ENCODE measurements at places on chromosomes 3 and 15.

DNA sequence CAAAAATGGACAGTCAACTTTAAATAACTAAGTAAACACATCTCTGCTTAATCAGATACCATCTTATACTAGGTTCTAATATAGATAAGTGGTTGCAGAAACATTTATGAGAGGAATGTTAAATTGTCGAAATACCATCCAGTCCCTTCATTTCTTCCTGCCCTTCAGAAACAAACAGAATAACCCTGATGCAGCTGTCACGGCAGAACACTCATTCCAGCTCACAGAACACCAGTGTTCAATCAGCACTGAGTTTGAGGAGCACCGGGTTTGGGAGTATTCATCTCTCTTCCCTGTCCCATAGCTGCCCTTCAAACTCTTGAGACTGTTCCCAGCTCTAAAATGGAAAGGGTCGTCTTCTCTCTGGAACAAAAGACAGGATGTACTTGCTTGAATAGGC lies 61.1 kb upstream of the TSEN2 start:
- DNase-seq: no peak

DNA sequence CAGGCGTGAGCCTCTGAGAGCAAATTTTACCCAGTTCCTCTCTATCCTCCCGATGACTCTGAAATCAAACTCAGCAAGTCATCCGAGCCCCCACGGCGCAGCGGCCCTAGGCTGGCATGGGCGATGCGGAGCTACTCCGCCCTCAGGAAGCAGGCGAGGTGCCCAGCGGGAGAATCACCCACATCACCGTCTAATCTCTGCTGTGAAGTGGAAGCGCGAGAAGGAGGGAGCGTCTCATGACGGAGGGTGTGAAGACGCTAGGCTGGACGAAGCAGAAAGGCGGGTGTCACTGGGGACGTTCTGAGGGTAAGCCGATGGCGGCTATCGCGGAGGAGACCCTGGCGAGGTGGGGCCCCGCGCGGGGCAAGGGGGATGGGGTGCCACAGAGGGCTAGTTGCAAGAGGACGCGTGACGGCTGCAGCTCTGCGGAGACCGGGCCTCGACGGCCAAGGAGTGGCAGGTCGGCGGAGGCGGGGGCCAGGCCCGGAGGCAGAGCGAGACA lies 9.1 kb upstream of the GNAI2 start:
- no peak for DNase-seq

DNA sequence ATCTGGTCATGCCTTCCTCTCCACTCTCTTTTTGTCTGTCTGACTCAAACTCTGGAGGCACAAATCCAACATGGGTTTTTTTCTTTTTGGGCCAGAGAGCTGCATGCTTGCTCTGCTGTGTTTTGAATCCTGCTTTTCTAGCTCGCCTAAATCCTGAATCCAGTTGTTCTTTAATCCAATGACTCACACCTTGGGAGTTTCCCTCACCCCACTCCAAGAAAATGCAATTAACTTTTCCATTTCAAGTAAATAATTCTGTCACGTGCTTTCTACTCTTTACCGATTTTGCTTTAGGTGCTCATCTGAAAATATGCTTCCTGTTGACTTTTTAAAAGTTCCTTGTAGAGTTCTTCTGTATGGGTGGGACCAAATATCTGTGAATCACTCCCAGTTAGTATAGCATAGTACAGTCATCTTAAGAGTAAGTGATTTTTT lies 47.6 kb downstream of the SLMAP start:
- no peak for DNase-seq

DNA sequence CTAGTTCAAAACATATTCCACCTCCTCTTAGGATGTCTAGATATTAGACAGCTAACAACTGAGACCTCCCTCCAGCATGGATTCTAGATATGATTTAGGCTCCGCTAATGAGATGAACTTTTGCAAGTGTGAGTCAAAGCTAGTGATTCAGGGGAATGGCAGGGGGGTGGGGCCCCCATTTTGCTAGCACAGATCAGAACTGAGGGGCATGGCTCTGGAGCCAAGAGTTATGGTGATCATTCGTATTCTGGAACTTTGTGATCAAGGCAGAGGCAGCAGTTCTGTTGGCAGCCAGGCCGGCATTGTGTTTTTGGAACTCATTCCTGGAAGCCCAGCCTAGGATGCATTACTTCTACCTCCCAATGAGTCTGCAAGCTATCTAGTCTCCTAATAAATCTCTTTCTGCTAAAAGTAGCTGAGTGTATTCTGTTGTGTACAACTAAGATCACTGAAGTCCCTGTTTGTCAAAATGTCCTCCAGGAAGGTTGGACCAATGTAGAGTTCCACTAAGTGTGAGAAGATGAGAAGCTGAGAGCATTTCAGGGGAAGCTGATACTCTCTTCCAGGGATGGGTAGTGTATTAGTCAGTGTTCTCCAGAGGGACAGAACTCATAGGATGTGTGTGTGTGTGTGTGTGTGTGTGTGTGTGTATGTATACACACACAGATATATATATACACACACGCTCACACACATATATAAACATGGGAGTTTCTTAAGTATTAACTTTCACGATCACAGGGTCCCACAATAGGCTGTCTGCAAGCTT lies 312.7 kb downstream of the TLE3 start:
- DNase-seq: no peak

- no peak for DNase-seq
These were observed 180.9 kb upstream of the TBL1XR1 start for GRCh38 chr3:177378168-177378567.

- DNase-seq: no peak
These were observed 314.7 kb upstream of the CFAP20DC start for GRCh38 chr3:59364496-59364895.

- DNase-seq: no peak
These were observed 33.3 kb downstream of the TFDP2 start for GRCh38 chr3:142115867-142116668.

- no peak for DNase-seq
These were observed 40.4 kb downstream of the LYSMD4 start for GRCh38 chr15:99692825-99693224.

GRCh38 chr3:127961124-127961523 lies 46.1 kb downstream of the KBTBD12 start:
- no peak for DNase-seq

- DNase-seq: peak; percentile 41
These were observed 267.1 kb downstream of the RPLP1 start for GRCh38 chr15:69719527-69720240.

GRCh38 chr3:97037294-97037943 lies 223.0 kb downstream of the EPHA6 start:
- DNase-seq: no peak

DNA sequence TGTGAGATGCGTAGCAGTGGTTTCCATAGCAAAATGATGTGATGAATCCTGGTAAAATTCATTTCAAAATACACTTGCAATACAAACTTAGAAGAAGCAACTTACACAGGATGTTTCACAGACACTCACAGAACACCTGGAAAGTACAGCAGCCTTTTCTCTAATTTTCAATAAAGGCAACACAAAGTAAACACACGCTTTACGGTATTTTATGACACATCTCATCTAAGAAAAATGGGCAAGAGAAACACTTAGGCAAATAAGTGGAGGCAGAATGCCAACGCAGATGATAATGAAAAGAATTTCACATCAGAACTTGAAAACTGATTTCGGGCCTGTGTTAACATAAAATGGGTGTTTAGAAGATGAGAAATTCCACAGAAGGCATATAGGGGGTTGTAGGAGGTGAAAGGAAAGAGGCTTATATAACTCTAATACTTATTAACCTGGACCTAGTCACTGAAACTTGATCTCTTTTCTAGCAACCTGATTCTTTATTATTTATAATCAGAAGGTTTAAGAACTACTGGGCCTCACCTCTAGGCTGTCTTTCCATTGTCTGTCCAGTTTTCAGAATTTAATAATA lies 25.6 kb upstream of the MAP3K13 start:
- no peak for DNase-seq

GRCh38 chr3:60081381-60082095 lies 1031.7 kb upstream of the CFAP20DC start:
- no peak for DNase-seq

DNA sequence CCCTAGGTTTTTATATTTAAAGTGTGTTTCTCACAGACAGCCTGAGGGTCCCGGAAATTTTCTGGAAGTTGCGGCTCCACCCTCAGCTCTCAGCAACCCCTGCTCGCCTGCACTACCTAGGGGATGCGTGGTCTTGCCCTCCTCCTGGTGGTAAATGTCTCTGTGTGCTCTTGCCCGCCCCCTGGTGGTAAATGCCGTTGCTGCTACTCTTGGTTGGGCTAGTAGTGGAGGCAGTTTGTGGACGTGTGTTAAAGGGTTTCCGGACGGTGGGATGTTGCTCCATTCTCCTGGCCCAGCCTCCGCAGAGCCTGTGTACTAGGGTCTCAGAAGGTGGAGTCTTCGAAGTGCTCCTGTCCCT lies 27.4 kb downstream of the STOML1 start:
- DNase-seq: peak; percentile 62

DNA sequence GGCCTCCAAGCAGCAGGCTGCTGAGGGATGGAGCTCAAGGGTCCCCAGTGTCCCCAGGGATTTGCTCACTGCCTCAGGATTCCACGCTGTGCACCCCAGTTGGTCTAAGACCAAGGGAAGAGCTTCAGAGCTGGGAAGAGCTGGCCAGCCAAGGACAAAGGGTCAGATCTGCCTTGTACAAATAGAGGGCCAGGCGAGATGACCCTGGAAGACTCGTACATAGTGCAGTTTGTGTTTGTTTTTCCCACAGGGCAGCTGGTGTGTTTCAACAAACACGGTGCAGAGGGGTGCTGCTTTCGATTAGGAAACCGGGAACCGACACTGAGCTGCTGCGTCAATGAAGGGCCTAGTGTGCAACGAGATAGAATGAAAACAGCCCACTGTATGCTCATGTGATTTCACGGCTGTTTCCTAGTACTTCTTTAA lies 56.1 kb upstream of the TRPM1 start:
- no peak for DNase-seq

DNA sequence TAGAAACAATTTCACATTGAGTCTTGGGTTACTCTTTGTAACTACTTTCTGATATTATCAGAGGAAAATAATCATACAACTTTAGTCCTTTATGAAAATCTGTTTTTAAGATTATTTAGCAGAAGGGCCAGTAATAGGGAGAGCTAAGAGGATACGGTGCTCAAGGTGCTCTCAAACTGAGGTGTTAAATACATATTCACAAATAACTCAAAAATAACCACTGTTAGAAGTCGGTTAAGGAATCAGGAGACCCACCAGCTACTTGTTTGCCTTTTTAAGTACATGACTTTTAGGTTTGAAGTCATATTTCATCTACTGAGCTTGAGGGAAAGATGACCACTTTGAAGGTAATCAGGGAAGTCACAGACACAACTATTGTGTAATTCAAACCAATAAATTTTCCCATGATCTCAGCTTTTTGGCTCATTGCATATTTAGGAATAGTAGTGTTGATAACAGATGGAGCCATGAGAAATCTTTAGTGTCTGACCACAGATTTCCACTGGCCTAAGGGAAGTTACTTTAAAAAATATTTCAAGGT lies 1.4 kb upstream of the RSRC1 start:
- no peak for DNase-seq

DNA sequence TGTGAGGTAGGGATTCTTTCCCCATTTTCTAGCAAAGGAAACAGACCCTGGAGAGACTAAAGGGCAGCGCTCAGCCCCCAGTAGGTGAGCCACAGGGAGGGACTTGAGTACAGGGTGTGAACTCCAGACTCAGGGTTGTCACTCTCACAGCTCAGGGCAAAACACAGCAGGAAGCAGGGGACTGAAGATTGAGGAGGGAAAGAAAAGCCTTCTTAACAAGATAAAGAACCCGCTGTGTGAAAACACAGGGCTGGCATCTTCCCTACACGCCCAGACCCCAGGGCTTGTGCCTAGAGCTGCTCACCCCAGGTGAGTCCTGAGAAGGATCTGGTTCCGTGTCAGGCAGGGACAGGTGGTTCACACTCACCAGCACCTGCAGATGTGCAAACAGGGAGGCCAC lies 59.6 kb downstream of the ABTB1 start:
- no peak for DNase-seq

DNA sequence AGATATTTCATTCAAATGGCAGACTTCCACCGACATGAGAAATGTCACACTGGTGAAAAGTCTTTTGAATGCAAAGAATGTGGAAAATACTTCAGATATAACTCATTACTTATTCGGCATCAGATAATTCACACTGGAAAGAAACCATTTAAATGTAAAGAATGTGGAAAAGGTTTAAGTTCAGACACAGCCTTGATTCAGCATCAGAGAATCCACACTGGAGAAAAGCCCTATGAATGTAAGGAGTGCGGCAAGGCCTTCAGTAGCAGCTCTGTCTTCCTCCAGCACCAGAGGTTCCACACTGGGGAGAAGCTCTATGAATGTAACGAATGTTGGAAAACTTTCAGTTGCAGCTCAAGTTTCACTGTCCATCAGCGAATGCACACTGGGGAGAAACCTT lies 8.6 kb upstream of the ZNF621 start:
- DNase-seq: no peak

DNA sequence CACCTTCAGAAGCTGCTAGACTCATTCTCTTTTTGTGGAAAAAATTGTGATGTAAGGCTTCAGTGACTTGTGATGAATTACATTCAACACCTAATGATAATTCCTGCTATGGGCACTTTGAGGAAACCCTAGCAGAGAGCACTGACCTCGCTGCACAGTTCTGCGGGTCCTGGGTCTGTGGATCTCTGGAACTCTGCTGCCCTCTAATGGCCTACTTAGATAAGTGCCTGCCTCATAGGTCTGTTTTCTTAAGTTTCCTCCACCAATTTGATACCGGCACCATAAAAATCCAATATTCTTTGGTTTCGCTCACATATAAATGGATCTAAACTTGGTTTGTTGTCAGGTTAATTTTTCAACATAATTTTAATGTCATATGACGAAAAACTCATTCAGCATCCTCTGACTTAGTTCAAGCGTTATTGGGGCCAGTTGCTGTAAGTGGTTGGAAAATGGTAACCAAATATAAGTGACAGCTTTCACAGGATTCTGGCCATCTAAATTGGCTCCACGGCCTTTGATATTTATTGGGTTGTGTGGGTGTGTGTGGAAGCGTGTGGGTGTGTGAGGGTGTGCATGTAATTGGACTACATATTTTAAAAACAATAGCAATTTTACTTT lies 10.4 kb downstream of the SLITRK3 start:
- DNase-seq: no peak

GRCh38 chr15:80452166-80452565 lies 48.0 kb downstream of the ARNT2 start:
- DNase-seq: no peak

DNA sequence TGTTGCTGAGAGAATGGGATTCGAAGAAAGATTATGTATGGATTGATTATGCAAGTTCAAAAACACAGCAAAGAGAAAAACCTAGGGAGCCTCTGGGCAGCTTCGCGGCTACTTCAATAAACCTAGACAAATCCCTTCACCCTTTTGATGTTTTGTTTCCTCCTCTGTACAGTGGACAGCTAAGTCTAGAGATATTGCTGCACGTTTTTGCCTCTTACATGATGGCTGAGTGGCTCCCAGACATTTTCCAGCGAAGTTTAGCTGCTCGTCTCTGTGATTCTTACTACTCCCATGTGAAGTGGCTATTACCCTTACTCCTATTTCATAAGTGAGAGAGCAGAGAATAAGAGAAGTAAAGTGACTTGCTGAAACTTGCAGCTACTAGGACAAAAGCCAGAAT lies 695.0 kb upstream of the GRM7 start:
- no peak for DNase-seq

GRCh38 chr15:65213241-65213640 lies 2.0 kb upstream of the CILP start:
- DNase-seq: no peak
